CD4-positive, alpha-beta T cell treated with Interferon gamma for 1 hour (primary cell): ENCODE measurements at places on chromosomes 5 and 9.

GRCh38 chr5:54621048-54621447 is 103.5 kb downstream of the SNX18 start:
- no peak for DNase-seq

- no peak for DNase-seq
These were observed 23.7 kb downstream of the DCAF12 start for GRCh38 chr9:34102796-34103195.

DNA sequence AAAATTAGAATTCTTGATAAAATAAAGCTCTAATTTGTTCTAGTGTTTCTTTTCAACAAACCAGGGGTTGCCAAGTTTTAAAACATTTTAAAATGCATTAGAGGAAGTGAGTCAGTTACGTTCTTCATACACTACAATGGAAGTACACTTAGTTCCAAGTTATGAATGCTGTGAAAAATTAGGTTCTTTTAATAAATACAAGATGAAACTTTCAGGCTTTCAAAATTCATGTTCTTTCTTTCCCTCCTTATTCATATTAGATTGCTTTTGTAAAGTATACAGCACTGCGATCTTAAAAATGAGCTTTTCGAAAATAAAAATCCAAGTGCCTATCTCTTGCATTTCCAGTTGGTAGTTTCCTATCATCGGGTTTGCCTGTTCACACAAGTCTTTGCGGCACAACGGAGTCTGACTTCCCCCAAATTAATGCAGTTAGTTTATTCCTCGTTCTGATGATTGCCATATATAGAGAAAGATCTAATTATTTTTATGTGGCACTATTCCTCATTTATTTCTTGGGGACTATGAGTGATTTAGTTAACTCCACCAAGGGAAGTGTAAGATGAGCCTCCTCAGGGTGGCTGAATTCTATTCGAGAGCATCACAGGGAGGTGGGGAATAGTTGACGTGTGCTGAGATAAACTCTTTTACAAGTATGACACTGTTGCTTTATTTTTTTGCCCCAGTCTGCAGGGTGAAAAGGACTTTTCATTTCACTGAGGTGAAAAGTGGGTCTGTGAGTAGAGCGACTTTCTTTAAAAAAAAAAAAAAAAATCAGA is 238.2 kb downstream of the CD180 start:
- no peak for DNase-seq

DNA sequence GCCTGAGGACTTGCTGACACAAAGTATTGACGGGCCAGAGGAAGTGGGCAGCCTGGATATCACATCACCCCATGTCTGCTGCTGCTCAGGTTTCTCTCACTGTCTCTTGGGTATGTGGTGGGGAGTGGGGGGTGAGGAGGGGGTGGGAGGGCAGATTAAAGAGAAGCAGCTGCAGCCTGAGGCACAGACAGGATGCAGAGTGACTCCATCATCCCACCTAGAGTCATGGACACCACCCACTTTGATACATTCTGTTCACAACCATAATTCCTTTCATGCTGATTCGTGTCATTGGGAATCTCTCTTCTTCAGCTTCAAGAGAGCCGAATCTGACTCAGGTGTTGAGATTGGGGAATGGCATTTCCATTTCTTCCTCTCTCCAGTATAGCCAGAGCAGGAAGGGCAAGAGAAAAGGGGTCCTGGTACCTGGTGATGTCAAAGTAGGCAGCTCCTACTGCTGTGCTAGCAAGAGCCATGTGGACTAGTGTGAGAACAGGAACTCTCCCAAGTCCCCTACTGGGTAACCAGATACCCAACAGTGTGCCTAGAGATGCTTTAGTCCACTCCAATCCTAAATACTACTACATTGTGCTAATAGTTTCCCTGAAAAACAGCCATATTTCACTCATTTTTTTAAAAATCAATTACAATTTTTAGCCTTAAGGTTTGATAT is 22.4 kb downstream of the GRAMD2B start:
- DNase-seq = no peak

- DNase-seq = no peak
These were observed 61.0 kb upstream of the DAPK1 start for GRCh38 chr9:87436716-87437115.

GRCh38 chr9:125893277-125893676 is 146.1 kb downstream of the PBX3 start:
- DNase-seq = no peak

GRCh38 chr9:91185193-91185886 is 176.4 kb downstream of the AUH start:
- no peak for DNase-seq

DNA sequence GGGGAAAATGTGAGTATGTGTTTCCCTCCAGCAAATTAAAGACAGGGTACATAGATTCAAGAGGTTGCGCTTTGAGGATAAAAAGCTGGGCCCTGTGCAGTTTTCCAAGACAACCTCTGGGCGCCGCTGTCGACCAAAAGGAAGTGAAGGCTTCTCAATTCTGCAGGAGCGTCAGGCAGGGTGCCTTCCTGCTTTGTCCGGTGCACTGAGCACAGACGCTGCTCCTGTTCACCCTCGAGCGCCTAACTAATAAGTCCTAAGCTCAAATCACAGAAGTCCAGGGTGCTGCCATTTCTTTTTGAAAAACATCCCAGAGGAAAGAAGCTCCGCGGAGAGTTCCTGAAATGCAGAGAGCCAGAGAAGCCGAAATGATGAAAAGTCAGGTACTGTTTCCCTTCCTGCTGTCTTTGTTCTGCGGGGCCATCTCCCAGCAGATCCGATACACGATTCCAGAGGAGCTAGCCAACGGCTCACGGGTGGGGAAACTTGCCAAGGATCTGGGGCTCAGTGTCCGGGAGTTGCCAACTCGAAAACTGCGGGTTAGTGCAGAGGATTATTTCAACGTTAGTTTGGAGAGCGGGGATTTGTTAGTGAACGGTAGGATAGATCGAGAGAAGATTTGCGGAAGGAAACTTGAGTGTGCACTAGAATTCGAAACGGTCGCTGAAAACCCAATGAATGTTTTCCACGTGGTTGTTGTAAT is at the start of gene PCDHGB1:
PCDHGB1 (plus strand) TSS at position 183 of the 703 bp plus-strand sequence; CDS start at position 345, 162 bp downstream.
- DNase-seq = no peak
